ENCODE measurements at places on chromosomes 12 and 14. TPM values are rescaled to one million over a fixed set of nuclear protein-coding genes. Genes with fewer than 3 reads are reported as not detected.

DNA sequence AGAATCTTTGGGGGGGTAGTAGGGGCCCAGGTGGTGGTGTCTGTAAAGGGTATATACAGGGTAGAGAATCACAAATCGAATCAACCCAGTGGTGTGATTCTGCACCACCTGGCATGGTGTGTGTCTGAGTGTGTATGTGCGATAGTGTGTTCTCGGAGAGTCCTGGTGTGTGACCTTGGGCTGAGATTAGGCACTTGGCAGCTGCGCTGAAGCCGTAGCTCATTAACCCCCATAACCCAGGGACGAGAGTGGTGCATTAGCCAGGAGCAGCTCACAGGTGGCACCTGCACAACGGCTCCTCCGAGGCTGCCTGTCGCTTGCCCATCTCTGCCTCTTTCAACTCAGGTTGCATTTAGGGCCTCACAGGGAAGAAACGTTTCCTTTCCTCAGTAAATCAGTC, 15.6 kb upstream of the TESC start:
- DNase-seq = no peak

The GLS2 gene
- 2.9 TPM for total RNA-seq

DNA sequence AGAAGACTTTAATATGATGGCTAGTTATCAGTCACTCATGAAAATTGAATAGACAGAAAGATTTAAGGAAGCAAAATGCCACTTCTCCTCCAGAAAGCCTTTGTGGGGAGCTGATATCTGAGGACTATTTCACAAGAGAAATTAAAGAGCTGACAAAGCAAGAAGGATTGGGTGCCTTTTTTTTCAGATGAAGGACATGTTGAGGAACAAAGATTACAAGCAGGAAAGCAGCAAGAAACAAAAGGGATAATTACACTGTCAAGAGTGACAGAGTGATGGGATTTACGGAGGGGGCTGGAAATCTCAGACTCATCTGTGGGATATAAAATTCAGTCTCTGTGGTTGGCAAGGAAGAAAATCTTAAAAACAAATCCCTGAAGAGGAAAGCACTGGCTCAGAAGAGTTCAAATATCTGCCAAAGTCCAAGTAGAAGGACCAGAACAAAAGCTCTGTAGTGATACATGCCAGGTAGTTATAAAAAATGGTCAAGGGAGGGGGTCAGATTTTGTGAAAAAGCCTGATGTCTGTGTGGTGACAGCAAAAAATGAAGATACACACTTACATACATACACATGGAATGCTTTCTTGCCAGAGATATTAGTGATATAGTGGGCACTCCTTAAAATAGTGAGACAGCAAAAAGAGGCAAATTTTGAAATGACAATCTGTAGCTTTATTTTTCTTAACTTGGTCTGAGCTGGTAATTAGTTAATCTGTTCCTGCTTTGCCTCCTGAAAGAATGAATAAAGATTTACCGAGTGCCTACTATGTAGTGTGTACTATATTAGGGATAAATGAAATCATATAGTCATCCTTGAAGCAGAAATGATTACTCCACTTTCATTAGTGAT, 62.9 kb downstream of the EPS8 start:
- DNase-seq = no peak

The LRRIQ1 gene
- 4.7 TPM for total RNA-seq

DNA sequence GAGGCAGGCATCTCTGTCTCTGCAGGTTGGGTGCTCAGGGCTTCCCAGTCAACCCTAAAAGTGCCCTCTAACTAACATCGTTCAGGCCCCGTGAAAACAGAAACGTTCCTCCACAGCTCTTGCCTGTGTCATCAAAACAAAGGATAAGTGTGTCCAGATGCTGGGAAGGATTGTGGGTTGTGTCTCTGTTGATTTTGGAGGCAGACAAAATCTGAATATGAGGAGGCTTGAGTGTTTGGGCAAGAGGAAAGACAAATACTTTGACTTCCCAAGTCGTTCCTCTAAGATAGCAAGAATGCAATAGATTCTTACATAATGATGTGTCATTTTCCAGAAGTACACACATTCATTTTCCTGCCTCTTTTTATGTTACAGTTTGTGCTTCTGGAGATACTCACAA, 52.9 kb downstream of the SERPINA3 start:
- no peak for DNase-seq

GRCh38 chr14:26286913-26287205, 311.0 kb downstream of the NOVA1 start:
- DNase-seq = no peak

GRCh38 chr14:41225433-41225832, 381.2 kb upstream of the LRFN5 start:
- no peak for DNase-seq

The ERC1 gene
- total RNA-seq = 17.5 TPM
